ENCODE measurements at places on chromosomes 11 and 22.

GRCh38 chr11:122341477-122341876 is 225.5 kb upstream of the BLID start:
- no peak for DNase-seq

DNA sequence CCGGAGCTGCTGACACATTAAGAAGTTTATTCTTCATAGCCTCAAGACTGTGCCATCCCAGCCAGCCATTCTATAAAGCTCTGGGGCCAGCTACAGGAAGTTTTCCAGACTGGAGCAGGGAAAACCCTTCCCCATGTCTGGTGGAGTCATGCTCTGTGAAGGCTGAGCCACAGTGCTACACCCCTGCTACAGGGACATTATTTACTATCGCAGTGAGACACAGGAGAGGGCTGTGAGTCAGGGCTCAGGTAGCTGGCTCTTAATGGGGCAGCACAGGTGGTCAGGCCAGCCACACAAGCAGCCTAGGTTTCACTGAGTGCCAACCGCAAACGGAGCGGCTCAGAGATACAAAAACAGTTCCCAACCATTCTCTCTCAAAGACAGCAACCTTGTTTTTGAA is 12.1 kb downstream of the HPS4 start:
- no peak for DNase-seq

DNA sequence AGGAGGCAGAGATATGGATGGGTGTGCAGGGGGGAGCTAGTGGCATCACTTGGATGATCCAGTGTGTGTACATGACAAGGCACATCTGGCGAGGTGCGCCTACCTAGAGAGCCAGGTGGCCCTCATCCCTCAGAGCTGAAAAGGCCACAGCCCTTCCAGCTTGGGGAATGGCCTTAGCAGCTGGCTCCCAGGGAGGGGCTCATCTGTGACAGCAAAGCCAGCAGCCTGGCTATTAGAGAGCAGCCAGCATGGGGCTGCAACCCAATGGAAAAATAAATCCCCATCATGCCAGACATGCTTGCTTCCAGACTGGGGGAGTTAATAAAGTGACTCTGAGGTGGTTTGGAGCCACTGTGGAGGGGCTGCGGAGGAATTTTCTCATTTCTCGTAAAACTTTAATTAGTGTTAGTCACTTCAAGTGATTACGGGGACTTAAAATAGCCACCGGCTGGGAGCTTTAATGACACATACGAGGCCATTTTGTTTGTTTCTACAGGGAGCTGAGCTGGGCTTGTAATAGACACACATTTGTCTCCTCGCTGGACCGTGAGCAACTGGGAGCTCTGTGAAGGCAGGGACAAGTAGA is 111.2 kb upstream of the ALX4 start:
- DNase-seq, result no peak

DNA sequence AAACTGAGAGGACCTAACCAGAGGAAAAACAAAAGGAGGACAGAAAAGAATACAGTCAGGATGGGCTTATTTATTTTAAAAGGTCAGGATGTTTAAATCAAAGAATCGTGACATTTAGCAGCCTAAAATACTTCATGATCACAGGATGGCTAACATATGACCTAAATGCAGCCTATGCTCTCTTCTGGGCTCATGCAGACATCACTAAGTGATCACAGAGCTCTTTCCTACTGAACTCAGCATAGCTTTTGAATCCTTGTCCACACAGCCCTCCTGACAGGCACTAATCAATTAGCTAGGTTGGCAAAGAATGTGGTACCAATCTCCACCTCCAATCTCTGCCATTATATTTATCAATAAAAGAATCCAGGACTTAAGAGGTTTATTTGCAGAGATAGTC is 60.1 kb upstream of the PHF21A start:
- no peak for DNase-seq

- DNase-seq, result no peak
These were observed 85.7 kb downstream of the WNT11 start for GRCh38 chr11:76120513-76121101.

DNA sequence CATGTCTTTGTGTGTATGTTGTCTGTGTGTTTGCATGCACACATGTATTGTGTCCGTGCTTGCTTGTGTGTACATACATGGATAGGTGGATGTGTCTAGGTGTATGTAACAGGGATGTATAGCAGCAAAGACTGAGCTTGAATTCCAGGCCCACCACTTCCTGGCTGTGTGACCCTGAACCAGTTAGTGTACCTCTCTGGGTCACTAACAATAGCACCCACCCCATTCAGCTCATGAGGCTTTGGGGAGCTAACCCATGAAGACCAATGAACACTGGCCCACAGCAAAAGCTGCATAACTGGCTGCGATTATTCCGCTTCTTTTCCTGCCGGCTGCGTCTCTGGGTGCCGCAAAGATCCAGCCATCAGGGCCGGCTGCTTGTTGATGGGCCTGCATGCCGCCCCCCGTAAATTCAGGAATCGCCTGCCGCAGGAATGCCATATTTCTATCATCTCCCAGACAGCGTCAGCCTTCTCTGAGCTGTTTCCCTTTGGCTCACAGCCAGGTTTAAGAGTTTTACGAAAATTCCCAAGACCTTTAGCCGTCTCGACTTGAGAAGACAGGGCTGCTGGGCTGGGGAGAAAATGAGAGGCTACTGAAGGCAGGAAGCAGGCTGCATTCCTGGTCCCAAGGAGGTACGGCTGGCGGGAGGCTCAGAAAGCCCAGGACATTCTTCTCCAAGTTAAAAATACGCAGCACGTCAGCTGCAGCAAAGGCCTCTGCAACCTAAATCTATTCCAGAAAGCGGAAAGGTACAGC is 224.6 kb downstream of the MN1 start:
- no peak for DNase-seq

DNA sequence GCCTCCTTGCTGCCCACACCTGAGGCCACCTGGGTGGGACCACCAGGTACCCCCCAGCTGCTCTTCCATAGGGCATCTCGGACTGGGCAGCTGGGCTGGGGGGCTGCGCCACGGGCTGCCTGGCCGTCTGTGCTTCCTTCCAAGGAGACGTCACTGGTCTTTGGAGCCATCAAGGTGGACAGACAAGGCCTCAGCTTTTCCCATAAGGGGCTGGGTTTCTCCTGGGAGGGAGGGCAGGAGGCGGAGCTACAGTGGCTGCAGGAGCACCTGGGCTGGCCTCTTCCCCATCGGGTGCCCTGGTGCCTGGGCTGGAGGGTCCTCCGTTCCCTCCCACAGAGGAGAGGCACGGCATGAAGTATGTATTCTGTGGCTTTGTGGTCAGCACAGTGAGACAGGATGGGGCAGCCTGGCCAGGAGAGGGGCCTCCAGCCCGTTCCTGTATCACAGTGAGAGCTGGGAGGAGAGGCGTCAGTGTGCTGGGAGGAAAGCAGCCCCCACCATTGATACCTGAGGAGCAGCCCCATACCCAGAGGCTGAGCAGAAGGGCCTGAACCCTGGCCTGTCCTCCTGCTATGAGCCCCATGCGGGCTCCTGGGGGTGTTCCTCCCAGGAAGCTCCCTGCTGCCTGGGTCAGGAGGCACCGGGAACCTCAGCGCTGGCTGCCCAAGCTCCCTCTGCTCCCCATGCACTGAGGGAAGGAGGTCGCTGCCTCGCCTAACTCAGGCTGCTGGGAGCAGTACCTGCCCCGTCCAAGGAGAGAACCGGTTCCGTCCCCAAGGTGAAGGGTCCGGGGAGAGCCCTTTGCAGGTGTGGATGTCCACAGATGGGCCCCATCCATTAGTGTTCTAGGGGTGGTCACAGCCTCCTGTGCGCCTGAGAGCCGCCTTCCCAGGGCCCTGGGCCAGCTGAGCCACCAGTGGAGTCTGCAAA is 1075.0 kb downstream of the BRD1 start:
- DNase-seq, result no peak

DNA sequence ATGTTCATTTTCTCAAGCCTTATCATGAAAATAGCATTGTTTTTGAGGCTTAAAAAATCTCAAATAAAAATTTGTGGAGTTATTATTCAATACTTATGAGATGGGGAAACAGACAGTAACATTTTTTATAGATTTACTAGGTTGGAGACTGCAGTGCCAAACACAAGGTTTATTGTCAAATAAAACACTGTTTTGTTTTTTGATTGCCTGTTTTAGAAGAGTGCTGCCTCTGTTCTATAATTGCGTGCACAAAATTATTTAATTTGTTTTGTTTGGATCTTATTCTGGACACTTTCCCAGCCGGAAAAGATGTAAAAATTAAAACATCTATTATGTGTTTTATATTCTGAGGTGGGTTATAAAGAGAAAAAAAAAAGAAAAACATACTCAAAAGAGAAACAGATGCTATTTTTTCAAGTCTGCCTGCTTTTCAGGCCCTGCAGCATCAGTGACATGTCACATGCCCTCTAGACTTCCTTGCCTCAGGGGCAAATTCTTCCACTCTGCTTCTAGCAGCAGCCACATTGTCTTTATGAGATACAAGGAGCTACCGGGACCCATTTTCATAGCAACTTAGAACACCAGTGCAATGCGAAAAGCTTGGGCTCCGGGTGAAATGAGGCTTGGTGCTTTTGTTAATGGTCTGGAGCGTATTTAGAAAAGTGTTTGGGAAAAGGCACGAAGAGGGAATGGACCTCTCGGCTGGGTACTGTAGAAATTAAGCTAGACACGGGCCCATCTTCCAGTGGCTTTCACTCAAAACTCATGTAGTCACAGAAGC is 77.5 kb downstream of the EFCAB6 start:
- no peak for DNase-seq

DNA sequence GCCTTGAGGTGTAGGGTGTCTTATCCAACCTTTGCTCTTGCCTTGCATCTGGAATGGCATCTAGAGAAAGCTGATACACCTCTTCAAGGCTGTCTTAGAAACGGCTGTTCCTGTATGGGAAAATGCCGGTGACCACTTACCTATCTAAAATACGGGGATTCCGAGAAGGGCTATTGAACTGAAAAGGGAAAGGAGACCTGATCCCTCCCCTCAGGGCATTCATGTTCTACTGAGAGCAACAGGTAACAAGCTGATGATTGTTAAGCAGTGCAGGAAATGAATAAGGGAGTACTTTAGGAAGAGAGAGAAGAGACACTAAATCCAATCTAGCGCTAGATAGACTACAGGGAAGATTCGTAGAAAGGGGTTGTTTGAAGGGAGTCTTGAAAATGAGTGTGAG is 1388.1 kb downstream of the FAM181B start:
- DNase-seq, result no peak

DNA sequence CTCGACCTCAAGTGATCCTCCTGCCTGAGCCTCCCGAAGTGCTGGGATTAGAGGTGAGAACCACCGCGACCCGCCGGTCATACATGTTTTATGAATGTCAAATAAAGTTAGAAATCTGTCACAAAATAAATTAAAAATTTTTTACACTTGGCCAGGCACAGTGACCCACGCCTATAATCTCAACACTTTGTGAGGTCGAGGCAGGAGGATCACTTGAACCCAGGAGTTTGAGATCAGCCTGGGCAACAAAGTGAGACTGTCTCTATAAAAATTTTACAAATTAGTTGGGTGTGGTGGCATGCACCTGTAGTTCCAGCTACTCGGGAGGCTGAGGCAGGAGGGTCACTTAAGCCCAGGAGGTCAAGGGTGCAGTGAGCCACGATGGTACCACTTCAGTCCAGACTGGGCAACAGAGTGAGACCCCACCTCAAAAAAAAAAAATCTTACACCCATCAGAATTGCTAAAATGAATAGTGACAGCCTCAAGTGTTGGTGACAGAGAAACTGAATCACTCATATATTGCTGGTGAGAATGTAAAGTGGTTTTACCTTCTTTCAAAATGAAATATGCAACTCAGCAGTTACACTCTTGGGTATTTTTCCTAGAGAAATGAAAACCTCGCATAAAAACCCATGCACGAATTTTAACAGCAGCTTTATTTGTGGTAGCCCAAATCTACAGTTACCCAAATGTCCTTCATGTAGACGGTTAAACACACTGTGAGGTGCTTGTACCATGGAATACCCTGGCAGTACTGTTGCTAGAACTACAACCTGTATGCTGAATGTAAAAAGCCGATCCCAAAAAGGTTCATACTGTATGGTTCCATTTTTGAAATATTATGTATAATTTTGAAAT is 55.4 kb downstream of the MED15 start:
- DNase-seq, result no peak

- DNase-seq, result no peak
These were observed 1.7 kb downstream of the APOL5 start for GRCh38 chr22:35719212-35719875.

GRCh38 chr11:70677232-70677916 is 279.0 kb downstream of the CTTN start:
- DNase-seq, result no peak

GRCh38 chr11:95795627-95796295 is 5.5 kb downstream of the CEP57 start:
- no peak for DNase-seq

DNA sequence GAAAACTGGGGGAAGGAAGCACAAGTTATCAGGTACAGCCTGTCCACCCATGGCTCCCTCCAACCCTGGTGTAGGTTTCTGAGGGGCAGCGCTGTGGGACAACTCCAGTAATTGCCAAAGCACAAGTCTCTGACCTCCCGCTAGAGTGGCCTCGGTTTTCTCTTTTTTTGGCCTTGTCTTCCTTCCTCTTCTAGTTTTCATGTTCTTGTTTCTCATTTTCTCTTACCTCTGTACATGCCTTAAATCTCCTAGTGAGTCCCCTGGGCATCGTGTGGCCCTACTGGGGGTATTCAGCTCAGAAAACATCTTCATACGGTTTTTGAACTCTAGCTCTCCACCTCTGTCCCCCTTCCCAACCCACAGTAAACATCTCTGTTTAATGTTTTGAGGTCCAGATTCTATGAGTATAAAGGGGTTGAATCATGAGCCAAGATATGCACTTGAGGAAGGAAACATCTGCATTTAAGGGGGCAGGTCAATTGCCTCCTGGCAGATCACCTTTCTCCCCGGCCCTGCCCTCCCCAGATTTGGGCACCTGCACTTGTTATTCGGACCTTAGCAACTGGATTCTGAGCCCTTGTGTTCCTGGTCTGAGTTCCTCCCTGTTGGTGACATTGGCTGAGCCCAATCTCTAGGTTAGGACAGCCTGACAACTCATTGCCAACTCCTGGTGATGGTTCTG is 8.4 kb upstream of the LMO2 start:
- no peak for DNase-seq

DNA sequence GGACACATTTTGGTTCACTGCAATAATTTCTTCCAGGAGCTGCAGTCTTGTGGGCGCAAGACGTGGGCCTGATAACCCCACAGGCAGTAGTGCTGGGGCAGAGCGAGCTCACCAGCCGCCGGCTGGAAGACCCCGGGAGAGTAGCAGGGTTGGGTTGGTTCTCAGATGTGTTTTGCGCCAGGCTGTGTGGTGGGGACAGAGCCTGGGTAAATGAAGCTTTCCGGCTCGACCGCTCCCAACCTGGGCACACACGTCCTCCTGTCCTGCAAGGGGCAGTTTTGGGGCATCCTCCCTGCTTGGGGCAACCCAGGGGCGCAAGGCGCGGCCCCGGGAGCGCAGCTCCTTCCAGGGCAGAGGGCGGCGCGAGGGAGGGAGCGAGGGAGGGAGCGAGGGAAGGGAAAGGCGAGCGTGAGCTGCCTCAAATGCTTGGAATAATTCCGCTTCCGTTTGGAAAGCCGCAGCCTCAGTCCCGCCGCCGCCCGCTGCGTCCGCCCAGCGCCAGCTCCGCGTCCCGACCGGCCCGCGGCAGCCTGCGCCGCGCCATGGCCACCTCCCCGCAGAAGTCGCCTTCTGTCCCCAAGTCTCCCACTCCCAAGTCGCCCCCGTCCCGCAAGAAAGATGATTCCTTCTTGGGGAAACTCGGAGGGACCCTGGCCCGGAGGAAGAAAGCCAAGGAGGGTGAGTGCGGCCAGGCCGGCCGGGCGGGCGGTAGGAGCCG is at the start of gene PARVA:
Gene PARVA, plus strand, starts transcription at position 466 of the 718 bp plus-strand sequence. Its CDS starts 77 bp downstream, at position 543.
- no peak for DNase-seq
